CD4-positive, alpha-beta T cell (primary cell): ENCODE measurements at places on chromosomes 13 and 19. TPM values are rescaled to one million over a fixed set of nuclear protein-coding genes. Genes with fewer than 3 reads are reported as not detected.

Gene ZNF575
- total RNA-seq, result 2.6 TPM

Gene SERP2
- not detected for total RNA-seq

Gene IZUMO2
- total RNA-seq, result not detected

Gene LENG9
- total RNA-seq, result 2.9 TPM

Gene ZNF433
- 2.8 TPM for total RNA-seq

Gene THSD1
- 0.60 TPM for total RNA-seq

Gene ARHGEF18
- total RNA-seq, result 121 TPM

Gene RFPL4A
- not detected for total RNA-seq

Gene TSSK6
- 5.5 TPM for total RNA-seq

Gene TMEM59L
- 0.27 TPM for total RNA-seq

Gene N4BP2L2
- total RNA-seq, result 171 TPM

Gene CBY2
- total RNA-seq, result not detected

Gene UNC13A
- total RNA-seq, result 0.11 TPM

Gene TPGS1
- 17.2 TPM for total RNA-seq

- DNase-seq, result no peak
Observed at GRCh38 chr13:40151673-40152072, 496.2 kb downstream of the COG6 start.

- no peak for DNase-seq
Observed at GRCh38 chr13:60679131-60679530, 282.1 kb downstream of the TDRD3 start.

GRCh38 chr13:61648547-61648946 lies 232.9 kb upstream of the PCDH20 start:
- DNase-seq, result no peak

DNA sequence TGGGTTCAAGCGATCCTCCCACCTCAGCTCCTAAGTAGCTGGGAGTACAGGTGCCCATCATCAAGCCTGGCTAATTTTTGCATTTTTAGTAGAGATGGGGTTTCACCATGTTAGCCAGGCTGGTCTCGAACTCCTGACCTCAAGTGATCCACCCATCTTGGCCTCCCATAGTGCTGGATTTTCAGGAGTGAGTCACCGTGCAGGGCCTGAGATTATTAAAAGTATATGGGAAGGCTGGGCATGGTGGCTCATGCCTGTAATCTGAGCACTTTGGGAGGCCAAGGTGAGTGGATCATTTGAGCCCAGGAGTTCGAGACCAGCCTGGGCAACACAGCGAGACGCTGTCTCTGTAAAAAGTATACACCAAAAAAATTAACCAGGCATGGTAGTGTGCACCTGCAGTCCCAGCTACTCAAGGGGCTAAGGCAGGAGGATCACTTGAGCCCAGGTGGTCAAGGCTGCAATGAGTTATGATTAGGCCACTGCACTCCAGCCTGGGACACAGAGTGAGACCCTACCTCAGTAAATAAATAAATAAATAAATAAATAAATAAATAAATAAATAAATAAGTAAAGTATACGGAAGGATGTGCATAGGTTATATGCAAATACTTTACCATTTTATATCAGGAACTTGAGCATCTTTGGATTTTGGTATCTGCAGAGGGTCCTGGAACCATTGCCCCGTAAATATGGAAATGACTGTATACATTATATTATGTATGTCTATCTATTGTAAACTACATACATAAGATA lies 854 bp downstream of the IL12RB1 start:
- DNase-seq, result no peak

- no peak for DNase-seq
Observed at GRCh38 chr19:18941628-18942354, 774 bp upstream of the HOMER3 start.

- no peak for DNase-seq
Observed at GRCh38 chr13:41562083-41562482, 104.7 kb downstream of the RGCC start.

DNA sequence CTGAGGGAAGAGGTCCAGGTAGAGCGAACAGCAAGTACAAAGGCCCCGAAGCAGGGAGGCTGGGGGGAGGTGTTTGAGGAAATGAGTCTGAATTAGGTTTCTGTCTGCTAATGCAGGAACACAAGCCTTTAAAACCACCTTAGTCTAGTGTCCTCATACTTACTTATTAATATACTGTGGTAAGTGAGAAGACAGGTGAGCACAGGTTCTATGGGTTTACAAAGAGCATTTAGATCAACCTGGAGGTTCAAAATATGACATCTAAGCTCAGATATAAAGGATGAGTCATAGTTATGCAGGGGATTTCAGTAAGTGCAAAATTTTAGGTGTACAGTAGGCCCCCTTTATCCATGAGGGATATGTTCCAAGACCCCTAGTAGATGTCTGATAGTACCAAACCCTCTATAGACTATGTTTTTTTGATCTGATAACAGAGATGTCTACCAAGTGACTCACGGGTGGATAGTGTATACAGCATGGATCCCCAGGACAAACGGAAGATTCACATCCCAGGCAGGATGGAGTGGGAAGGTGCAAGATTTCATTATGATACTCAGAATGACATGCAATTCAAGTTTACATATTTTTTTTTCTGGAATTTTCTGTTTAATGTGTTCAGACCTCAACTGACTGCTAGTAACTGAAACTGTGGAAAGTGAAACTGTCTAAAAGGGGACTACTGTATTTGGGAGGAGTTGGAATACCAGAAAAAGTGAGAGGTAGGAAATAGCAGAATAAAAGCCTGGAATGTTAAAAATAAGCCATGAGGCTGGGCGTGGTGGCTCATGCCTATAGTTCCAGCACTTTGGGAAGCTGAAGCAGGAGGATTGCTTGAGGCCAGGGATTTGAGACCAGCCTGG lies 18.2 kb upstream of the MED4 start:
- no peak for DNase-seq

GRCh38 chr13:107360010-107360409 lies 792.1 kb upstream of the ARGLU1 start:
- no peak for DNase-seq

GRCh38 chr13:50340146-50340545 lies 324.9 kb downstream of the KCNRG start:
- DNase-seq, result no peak

GRCh38 chr19:32238076-32238475 lies 107.3 kb upstream of the ZNF507 start:
- no peak for DNase-seq

GRCh38 chr13:27024776-27025492 lies 146.7 kb downstream of the USP12 start:
- no peak for DNase-seq

- DNase-seq, result no peak
Observed at GRCh38 chr19:10723591-10723990, 5.7 kb downstream of the DNM2 start.

DNA sequence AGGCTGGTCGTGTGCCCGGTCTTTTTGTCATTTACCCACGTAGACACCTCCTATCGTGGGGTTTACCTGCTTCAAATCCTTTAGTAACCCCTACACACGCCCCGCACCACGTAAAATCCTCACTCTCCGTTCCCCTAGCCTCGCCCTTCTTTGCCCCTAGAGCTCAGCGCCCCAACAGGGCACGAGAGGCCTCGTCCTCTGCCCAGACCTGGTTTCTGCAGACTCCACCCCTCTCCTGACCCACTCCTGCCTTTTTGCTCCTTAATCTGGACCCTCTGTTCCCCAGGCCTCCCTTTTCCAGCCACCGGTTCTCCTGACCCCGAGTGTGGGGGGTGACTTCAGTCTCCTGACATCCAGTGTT lies 412 bp downstream of the ZNF528 start:
- no peak for DNase-seq

GRCh38 chr13:79626924-79627323 lies 146.0 kb downstream of the NDFIP2 start:
- DNase-seq, result no peak

DNA sequence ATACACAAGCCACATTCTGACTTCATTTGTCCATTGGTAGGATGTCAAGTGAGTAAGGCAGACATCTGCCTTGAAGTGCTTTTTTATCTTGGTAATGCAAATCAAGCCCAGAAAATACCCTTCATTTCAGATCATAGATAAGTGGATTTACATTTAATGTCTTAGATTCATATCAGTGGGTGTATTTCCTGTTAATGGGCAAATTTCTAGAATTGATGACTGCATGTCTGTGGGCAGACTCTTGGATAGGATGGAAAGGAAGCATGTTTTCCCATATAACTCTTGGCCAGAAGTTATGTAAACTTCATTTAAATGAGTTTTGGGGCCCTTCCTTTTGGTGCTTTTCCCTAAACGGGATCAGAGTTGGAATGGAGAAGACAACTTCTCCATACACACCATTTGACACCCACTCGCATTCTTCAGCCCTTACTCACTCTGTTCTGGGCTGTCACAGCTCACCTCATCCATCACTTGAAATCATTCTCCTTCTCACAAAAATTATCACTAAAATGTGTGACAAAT lies 154.6 kb downstream of the FLT1 start:
- no peak for DNase-seq

GRCh38 chr19:46546194-46546896 lies 50.7 kb upstream of the PNMA8B start:
- DNase-seq, result no peak

DNA sequence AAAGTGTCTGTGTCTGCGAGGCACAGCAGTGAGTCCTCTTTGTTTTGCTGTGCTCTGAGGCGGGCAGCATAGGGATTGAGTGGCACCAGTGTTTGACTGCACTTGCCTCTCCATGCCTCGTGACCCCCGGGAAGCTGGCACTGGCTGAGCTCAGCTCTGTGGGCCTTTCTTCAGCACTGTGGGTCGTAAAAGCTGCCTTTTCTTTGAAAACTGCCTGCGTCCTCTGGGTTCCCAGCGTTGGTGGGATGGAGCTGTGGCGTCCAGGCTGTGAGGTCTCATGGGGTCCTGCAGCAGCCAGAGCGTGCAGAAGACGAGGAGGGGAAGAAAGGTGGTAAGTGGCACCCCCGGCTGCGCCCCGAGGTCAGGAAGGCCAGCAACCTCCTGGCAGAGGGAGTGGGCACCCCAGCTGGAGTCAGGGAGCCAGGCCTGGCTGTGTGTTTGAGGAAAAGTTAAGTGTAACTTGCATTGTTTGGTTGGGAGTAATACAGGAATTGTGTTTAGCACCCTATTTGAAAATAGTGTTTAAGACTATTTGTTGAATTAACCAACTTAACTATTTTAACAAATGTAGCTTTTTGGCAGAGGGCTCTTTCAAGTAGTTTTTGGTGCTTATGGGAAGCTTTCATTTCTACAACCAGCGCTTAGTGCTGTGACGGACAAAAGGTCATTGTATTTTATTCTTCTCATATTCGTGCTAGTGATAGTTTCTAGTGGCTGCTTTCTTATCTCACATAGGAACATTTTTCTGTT lies 79.3 kb upstream of the TEX29 start:
- DNase-seq, result no peak

DNA sequence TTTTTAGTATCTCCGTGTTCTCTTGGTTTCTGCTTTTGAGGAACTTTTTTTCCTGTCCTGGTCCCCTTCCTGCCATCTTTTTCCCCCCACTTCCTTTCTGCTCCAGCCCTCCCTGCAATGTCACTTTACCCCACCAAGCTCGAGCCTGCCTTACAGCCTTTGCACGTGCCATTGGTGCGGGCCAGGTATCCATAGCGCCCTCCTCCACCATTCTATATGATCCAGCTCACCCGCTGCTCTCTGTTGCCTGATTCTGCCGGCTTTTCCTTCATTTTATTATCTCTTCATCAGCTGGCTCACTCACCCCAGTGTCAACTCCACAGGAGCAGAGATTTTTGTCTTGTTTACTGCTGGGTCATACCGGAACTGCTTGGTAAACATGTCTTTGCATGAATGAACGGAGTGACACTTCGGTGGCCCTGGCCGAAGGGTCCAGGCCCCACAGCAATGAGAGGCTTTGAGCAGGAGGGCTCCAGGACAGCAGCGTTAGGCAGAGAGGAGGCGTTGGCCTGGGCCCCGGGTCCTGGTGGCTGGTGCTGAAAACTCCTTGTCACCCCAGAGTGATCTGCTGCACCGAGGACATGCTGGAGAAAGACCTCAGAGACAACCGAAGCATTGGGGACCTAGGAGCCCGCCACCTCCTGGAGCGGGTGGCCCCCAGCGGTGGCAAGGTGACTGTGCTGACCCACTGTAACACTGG lies 1.2 kb downstream of the MRI1 start:
- DNase-seq, result no peak

- no peak for DNase-seq
Observed at GRCh38 chr13:111511805-111512504, 191.5 kb downstream of the TEX29 start.

GRCh38 chr13:98032168-98032567 lies 78.7 kb downstream of the IPO5 start:
- no peak for DNase-seq

DNA sequence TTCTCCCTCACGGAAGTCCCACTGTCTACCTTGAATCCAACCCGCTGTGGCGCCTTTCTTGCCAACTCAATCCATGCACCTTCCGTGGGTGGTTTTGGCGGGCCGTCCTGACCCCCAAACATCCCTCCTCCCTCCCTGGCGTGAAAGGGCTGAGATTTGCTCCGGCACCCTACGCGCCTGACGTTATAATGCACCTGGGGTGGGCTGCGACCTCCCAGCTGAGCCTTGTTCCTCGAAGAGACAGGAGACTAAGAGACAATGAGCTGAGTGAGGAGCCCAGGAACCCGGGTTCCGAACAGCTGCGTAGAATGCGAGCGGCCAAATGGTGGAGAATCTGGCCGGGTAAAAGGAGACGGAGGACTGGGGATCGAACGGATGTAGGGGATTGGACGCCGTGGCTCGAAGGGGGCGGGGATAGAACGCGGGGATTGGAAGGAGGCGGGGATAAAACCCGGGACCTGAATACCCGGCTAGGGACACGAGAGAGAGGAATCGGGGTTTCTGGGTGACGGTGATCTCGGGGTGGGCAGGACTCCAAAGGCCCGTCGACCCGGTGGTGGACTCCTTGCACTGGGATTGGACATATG lies at the start of gene CPT1C:
TSS of gene CPT1C (plus strand) at position 461 of the 587 bp plus-strand sequence. CDS start 1,137 bp downstream, outside the sequence.
- DNase-seq, result peak; percentile 41

GRCh38 chr19:389255-389934 lies 19.6 kb downstream of the C2CD4C start:
- DNase-seq, result no peak

DNA sequence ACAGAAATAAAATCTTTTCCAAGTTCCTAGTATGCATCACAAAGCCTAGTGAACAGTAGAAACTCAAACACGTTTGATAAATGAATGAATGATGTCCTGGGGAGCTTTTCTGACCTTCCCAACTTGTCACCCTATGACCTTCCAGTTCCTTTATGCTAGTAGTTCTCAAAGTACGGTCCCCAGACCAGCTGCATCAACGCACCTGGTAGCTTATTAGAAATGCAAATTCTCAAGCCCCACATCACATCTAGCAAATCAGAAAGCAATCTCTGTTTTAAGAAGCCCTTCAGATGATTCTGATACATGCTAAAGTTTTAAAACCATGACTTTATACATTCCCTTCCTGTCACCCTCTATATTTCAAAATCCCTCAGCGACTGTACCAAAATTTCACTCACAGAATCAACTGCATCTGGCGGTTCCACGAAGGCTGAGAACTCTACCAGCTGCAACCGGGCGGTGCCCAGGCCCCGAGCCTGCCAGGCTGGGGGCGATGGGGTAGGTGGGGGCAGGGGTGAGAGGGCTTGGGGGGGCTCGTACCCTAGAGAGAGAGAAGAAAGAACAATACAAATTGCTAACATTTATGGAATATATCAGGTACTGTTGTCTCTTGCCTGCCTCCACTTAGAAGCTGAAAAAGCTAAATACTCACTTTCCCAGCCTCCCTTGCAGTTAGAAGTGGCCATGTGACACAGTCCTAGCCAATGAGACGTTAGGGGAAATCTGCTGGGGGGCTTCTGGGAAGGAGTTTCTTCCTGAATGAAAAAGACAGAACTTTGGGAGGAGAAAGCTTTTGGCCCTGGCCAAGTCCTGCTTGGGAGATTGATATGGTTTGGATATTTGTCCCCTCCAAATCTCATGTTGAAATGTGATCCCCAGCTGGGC lies 13.3 kb downstream of the CD37 start:
- DNase-seq, result no peak

GRCh38 chr13:34467450-34468083 lies 474.5 kb upstream of the NBEA start:
- DNase-seq, result no peak

- DNase-seq, result no peak
Observed at GRCh38 chr13:101739382-101740178, 287.1 kb downstream of the ITGBL1 start.
